NCI-H69 (cell line): ENCODE measurements at places on chromosomes 7 and 10.
A peak's percentile ranks its signal among the peaks of the same experiment; 100 is the strongest.

- no peak for DNase-seq
Measured at GRCh38 chr7:134533288-134533771, 6.0 kb downstream of the AKR1B10 start.

DNA sequence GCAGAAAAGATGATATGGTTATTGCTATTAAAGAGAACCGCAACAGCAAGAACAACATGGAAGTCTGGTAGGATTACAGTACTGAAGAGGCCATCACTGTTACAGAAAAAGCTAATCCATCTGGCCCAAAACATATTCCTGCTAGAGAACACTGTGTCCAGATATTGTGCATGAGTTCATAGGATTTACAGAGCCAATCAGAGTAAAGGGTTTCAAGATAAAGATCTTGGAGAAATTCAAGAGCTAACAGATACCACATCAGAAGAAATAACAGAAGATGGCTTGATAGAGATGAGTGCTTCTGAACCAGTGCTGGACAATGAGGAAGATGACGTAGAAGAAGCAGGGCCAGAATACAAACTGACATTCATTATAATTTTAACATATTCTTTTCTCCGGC lies 58.7 kb downstream of the MINDY3 start:
- DNase-seq = no peak

DNA sequence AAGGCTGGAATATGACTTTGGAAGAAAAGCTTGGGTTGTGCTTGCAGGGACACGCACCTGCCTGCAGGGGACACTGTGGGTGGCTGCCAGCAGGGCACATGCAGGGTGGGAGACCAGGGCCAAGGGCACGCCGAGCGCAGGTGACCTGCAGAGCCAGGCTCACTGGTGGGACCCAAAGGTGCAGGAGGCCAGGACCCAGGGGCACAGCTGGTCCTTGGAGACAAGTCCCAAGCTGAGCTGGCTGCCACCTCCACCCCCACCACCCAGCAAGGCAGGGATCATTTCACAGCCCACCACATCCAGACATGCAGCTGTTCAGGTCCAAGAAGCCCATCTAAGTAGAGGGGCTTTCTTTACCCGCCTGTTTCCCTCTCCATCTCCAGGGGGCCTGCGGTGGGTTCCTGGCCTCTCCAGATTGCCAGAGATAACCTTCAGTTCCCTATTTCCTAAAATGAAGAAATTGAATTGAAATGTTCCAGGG lies 13.8 kb upstream of the CLIP2 start:
- peak; percentile 38 for DNase-seq

- no peak for DNase-seq
Measured at GRCh38 chr10:22657566-22658225, 56.7 kb downstream of the PIP4K2A start.

- no peak for DNase-seq
Measured at GRCh38 chr10:24009115-24009514, 199.8 kb upstream of the KIAA1217 start.

- DNase-seq = no peak
Measured at GRCh38 chr7:75906991-75907667, 7.8 kb upstream of the POR start.

DNA sequence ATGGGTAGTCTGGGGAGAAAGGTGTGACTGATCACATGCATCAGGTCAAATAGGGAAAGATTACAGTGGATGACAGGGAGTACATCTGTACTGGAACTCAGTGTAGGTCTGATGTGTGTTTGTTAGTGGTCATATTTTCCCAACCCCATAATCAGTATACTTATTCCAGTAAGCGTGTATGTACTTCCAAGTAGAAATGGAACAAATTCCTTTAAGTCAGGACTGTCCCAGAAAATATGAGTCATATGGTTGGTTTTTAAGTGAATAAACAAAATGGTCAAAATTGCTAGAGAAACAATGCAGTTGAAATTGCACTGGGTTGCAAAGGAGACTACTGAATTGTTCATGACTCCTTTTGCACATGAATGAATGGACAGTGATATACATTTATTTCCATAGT lies 118.8 kb upstream of the MYO3A start:
- peak; percentile 44 for DNase-seq

DNA sequence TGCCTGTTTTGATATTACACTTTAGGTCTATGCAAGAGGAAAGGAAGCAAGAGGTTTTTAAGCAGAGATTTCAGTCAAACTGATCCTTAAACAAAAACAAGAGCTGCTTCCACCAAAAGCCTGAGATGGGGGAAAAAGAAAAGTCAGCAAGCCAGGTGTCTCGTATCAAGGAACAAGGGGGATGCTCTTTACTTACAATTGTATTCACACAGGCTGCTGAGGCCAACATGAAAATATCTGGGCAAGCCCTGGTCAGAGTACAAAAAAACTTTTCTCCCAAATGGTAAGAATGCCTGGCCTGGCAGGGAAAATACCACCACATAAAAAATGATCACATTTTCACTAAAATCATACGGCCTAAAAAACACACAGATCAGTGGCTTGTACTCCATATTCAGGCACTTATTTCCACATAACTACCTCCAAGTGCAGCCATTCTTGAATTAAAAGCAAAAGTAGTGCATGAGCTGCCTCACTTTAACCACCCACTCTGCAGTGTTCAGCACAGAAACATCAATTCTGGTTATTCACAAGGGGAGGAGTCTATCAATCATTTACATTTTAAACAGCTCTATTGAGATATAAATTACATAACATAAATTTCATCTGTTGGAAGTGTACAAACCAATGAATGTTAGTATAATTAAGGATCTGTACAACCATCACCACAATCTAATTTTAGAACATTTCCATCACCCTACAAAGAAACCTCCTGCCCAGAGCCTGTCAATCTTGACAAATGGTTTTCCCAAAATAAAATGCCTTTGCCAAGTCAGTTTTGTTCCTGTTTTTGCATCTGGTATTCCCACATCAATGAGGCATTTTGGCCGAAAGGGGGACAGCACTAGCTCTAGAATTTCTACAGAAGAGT lies 70.2 kb downstream of the GRB10 start:
- no peak for DNase-seq

DNA sequence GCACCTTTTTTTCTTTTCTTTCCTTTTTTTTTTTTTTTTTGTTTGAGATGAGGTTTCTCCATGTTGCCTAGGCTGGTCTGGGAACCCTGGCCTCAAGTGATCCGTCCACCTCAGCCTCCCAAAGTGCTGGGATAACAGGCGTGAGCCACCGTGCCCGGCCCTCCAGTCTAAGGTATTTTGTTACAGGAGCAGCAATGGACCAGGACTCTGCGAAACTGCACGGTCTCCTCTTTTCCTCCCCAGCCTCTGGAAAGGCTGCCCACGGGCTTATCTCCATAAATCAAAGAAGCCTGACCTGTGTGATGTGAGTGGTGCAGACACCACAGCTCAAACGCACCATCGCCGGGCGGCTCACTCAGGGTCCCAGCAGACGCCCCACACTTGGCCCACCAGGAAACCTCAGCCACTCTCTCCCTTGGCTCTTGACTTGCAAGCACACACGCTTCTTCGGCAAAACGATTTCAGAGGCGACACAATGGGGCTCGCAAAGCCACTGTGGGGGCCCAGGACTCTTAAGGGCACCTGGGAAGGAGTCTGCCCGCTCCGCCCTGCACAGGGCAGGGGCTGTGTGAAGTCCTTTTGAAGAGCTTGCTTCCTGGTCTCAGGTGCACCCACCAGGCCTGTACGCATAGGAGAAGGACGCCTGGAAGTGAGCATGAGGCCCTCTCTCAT lies 20.6 kb downstream of the WDR86 start:
- DNase-seq = no peak

- DNase-seq = peak; percentile 23
Measured at GRCh38 chr7:155097338-155097737, 27.2 kb downstream of the HTR5A start.

DNA sequence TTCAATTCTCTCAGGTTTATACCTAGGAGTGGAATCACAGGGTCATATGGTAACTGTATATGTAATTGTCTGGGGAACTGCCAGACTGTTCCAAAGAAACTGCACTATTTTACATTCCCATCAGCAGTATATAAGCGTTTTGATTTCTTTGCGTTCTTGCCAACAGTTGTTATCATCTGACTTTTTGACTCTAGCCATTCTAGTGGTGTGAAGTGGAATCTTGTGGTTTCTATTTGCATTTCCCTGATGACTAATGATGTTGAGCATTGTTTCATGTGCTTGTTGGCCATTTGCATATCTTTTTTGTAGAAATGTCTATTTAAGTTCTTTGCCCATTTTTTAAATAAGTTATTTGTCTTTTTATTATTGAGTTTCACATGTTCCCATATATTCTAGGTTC lies 44.3 kb upstream of the ZC3HAV1 start:
- no peak for DNase-seq

- DNase-seq = no peak
Measured at GRCh38 chr10:91907033-91907594, 2.2 kb downstream of the FGFBP3 start.

DNA sequence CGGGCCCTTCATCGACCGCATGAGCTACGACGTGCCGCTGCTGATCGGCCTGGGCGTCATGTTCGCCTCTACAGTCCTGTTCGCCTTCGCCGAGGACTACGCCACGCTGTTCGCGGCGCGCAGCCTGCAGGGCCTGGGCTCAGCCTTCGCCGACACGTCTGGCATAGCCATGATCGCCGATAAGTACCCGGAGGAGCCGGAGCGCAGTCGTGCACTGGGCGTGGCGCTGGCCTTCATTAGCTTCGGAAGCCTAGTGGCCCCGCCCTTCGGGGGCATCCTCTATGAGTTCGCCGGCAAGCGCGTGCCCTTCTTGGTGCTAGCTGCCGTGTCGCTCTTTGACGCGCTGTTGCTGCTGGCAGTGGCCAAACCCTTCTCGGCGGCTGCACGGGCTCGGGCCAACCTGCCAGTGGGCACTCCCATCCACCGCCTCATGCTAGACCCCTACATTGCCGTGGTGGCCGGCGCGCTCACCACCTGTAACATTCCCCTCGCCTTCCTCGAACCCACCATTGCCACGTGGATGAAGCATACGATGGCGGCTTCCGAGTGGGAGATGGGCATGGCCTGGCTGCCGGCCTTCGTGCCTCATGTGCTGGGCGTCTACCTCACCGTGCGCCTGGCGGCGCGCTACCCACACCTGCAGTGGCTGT lies 1.2 kb downstream of the SLC18A3 start:
- no peak for DNase-seq

DNA sequence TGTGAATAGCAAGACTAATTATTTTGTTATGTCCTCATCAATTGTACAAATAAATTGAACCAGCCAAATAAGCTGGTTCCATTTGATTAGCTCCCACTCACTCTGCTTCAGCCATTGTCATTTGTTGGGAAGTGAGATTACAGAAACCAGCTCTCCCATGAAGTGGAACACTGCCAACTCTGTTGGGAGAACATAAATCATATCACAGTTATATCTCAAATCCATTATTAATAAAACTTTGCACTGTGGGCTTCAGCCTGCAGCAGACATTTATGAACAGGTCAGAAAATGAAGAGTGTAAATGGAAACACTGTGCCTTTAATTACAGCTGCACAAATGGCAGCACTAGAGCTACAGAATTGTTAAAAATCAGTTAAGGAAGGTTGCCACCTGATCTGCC lies 46.7 kb upstream of the TEX47 start:
- DNase-seq = no peak

DNA sequence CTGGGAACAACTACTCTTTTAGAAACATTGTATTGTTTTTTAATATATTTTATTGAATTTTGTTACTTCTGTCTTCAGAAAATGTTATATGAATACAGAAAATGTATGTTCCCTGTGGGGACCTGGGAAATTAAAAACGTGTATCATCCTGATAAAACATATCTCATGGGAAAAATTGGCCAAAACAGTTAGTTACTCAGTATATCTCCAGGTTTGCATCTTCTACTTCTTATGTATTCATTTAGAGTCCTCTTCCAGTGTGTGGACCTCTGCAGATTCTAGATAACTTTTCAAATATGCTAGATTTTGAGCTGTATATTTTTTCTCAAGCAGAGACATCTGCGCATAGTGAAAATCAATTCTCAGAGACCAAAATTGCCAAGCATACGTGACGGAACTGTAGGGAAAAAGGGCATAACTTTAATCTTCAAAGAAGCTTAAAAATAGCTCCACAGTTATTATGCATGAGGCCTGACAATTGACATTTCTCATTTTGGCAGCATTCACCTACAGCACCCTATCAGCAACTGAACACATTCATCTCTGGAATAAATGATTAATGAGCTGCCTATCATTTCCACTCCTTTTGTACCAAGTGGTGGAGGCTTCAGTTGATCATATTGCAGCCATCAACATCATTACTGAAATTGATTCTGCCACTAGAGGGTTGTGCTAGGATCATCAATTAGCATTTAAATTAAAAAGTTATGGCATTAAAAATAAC lies 26.4 kb upstream of the UMAD1 start:
- no peak for DNase-seq

DNA sequence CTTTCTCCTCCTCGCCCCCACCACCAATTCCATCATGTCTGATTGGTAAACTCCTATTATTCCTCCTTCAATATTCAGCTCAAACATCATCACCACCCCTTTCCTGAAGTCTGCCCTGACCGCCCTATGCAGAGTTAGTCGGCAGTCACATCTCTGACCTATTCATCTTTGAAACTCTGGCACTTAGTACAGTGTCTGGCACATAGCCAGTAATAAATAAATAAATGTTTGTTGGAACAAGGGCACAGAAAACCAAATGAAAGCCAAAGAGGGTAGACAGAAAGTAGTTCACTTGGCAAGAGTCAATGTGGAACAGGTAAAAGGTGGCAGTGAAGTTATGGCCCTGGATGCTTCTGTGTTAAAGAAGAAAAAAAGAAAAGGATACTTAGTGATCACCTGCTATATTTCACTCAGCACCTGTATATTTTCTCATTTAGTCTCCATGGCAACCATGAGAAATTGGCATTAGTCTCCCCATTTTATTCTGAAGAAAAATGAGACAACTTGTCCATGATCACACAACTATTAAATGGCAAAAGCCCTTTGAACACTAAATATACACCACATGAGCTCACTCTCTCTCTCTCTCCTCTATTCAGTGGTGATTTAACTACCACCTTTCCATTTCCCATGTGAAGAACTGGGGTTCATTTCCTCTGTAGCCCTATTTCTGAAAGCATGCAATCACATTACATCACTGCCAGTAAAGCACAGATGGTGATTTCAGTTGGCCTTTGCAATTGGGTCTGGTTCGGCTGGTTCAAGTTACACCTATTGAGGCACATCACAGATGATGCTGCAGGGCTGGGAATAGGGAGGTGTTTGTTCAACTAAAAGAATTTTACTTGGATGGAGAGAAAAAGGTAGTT lies 25.3 kb downstream of the CHCHD3 start:
- DNase-seq = peak; percentile 74

GRCh38 chr7:30178748-30179436 lies 44.1 kb downstream of the MTURN start:
- DNase-seq = no peak
